ENCODE measurements at places on chromosomes 2 and 18. TPM values are rescaled to one million over a fixed set of nuclear protein-coding genes. Genes with fewer than 3 reads are reported as not detected.

RAB10 gene
- total RNA-seq = 155 TPM

SEH1L gene
- total RNA-seq = 179 TPM

IL1RN gene
- total RNA-seq = 1.2 TPM

CDK15 gene
- not detected for total RNA-seq

CPO gene
- not detected for total RNA-seq

PCARE gene
- total RNA-seq = not detected

ARHGEF33 gene
- total RNA-seq = 0.35 TPM

GRCh38 chr18:11994336-11994702 is 13.0 kb downstream of the IMPA2 start:
- DNase-seq = no peak

- no peak for DNase-seq
Measured at GRCh38 chr2:43508209-43508608, 87.6 kb downstream of the THADA start.

DNA sequence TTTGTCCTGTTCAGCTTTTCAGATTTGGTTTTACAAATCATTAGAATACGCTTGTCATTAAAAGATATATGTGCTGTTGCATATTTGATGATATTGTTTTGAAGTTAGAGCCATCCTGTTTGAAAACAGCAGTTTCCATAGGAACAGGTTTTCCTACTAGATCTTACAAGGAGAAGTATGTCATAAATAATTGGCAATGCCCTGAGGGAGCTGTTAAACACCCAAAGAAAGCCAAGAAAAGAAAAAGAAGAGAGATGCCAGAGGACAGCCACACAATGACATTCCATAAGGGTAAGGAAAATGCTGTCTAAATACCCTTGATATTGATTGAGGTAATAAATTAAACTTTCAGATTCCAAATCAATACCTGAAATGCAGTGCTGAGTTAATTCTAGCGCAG is 392.2 kb upstream of the CRIM1 start:
- no peak for DNase-seq

DNA sequence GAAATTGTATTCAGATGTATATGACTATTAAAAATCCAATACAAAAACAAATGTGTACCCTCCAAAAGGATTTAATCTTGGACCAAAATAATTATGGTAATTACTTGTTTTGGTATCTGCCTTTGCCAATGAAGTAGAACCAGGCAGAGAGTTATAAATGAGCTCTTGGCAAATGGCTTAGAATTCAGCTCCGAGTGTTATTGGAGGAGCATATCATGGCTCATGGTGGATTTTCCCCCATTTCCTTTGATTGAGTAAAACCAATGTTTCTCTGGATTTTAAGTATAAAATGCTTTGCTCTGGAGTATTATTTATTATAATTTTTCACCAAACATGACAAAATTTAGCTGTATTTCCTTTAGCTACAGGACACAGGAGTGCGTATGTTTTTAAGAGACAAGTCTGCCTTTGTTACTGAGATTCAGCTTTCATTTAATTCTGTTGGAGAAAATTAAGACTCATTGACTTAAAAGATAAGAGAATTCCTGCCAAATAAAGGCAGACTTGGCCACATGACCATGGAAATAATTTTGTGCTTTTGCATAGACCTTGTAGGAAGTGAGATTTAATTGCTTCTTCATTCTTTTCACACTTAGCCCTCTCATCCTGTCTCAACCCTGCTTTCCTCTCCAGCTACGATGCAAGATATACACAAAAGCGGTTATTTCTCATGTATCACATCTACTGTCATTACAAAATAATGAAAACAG is 281.0 kb upstream of the SOX11 start:
- DNase-seq = no peak

DNA sequence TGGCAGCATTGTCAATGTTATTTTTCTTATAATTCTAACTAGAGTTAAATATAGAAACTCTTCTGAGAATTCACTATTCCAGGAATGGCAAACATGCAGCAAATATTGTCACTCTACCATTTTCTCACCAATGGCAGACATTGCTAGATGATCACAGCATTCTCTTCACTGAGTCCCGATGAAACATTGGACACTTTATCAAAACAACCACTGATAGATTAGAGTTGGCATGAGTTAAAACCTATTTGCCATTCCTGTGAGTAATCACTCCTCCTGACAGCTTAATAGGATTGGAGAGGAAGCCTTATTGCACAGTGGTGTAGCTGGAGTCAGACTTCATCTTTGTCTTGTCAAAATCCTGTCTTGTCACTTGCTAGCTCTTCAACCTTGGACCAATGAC is 163.9 kb upstream of the THUMPD2 start:
- DNase-seq = no peak

DNA sequence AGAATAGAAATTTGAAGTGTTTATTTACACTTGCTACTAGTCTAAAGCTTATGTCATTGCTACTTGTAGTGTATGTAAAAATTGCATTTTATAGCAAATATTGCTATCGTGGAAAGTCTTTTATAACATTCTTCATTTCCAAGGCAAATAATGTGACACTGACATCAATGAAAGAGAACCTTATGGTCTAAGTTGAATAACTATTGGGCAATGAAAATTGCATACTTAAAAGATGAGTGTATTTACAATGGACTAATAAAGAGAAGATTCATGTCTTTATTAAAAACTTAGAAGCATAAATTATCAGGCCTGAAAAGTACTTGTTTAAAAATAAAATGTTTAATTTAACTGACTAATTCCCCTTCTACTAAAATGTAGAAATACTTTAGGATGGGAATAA is 82.2 kb downstream of the LRP1B start:
- no peak for DNase-seq

DNA sequence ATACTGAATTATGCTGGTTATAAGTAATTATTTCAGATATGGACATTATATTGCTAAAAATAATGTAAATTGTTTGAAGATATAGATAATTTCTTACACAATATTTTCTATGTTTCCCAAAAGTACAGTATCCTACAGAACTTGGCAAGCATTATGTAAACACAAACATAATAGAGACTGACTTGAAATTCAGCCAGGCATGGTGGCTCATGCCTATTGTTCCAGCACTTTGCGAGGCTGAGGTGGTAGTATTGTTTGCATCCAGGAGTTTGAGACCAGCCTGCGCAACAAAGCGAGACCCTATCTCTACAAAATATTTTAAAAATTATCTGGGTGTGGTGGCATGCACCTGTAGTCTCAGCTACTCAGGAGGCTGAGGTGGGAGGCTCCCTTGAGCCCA is 1300.5 kb upstream of the DDX18 start:
- DNase-seq = no peak

DNA sequence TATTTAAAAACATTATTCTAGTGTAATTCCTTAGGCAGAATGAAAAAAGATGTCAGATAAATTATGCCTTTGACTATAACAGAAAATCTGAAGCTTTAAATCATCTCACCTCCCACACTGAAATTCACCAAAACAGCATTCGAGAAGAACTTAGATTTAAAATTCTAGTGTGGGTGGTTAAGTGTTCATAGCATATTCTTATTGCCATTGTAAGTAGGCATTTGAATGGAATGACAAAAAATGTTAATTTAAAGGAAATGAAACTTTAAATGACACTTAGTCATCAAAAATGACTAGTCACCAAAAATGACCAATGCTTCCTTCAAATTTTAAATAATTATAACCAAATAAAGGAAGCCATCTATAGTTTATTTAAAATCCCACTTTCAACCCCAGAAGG is 7.0 kb upstream of the ZNF407 start:
- no peak for DNase-seq

- no peak for DNase-seq
Measured at GRCh38 chr2:10120877-10121574, 1.5 kb upstream of the RRM2 start.

- no peak for DNase-seq
Measured at GRCh38 chr2:128793404-128793803, 474.7 kb upstream of the HS6ST1 start.

- DNase-seq = peak; percentile 37
Measured at GRCh38 chr2:106158871-106159270, 35.2 kb downstream of the UXS1 start.

DNA sequence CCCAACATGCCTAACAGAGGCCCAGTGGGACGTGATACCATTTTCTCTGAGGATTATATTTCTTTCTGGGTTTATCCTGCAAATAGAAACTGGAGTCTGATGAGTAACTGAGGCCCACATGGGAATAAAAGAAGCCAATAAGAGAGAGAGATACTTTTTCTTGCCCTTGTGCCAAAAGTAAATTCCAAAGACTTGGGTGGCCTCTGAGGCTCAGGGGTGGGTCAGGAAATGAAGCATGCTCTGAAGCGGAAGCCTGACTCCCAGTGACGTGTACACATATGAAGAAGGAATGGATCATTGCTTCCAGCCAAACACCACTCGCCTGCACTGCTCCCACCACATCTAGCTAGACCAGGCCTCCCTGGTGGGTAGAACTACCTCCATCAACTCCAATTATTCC is 273.6 kb upstream of the NCKAP5 start:
- no peak for DNase-seq

DNA sequence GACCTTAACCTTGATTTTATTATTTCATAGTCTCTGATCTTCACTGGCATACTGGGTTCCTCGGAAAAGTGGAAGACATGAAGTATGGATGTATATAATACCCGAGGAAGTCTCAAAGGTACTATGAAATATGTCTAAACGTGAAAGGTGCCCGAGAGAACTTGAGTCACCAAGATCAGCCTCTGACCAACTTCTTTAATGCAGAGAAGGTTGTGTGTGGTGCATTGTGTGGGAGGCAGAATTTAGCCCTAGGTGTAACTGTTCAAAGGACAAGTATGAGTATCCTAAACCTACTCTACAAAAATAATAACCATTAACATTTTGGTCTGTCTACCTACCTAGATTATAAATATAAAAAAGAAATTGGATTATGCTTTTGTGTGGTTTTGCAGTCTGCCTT is 36.1 kb downstream of the OSBPL6 start:
- DNase-seq = no peak

DNA sequence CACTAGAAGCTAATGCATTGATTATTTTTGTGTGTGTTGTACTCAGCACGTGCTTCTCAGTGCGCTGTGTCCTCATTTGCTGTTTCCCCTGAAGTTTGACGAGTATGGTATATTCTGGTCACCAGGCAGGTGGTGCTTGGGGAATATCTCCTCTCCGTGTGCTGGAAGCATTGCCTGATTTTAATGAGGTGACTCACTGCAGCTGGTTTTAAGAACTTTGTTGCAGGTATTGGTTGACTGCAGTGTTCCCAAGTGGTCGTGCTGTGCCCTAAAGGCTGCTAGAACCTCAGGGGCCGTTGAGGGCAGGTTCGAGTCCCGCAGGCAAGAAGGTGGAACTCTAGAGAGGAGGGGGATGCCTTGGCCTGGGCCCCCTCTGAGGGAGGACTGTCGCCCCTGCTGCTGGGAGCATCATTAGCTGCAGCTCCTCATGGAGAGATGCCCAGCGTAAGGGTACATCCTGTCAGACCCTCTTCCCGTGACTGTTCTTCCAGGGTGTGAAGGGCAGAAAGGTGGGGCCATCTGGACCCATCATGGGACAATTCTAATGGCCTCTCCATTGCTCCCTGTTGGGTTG is 82.6 kb downstream of the AGAP1 start:
- DNase-seq = no peak

DNA sequence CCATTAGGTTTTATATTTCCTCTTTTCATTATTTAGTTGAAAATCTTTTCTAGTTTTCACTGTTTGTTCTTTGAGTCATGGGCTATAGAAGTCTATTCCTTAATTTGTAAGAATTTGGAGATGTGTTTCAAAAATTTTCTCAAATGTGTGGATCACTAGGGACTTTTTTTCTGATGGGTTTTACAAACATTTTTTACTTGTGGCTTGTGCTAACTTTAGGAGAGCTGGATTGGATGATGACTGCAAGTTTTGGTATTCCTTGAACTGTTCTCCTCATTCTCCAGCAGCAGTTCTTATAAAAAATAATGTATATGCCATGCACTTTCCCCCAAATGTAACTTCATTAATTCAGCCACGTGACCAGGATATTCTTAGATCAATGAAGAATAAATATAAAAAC is 94.7 kb upstream of the CWC22 start:
- no peak for DNase-seq

GRCh38 chr2:27370816-27371620 is 602 bp downstream of the SNX17 start:
- no peak for DNase-seq

DNA sequence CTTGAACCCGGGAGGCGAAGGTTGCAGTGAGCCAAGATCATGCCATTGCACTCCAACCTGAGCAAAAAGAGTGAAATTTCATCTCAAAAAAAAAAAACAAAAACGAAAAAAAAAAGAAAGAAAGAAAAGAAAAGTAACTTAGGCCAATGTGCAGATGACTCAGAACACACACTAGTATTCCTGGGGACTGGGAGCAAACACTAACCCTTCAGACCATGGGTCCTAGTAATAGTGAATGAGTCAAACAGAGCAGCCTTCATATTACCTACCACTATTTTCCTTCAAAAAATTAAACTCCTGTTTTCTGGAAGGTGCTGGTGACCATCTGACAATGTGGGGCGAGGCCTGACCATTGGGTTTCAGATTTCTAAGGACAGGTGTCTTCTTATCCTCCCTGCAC is 253.4 kb downstream of the PIEZO2 start:
- DNase-seq = no peak

DNA sequence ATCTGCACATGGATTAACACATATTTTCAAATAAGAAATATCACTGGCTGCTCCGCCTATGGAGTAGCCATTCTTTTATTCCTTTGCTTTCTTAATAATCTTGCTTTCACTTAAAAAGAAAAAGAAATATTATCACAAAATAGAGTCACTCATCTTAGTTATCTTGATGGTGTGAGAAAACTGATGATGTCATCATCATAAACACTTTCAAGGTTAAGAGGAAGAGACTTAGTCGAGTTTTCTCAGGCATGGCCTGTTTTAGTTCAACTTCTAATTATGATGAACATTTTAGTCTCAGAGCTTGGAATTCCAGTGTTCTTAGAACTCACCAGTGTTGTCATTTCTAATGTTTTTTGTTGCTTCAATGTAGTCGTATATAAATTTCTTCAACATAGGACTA is 506.1 kb downstream of the PTPRM start:
- no peak for DNase-seq

DNA sequence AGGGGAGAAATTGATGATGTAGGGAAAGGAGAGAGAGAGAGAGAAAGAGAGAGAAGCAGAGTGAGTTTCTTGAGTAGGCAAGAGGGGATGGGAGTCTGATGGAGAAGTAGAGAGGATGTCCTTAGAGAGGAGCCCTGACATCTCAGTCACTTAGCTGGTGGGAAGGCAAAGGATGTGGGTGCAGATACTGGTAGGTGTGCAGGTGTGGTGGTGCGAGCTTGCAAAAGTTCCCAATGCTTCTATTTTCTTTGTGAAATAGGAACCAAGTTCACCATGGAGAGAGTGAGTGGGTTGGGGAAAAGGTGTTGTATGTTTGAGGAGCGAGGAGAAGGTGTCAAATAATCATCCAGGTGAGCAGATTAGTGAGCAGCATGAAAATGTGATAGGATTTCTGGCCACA is 26.5 kb upstream of the POLE4 start:
- no peak for DNase-seq

Data from activated T-cell treated with anti-CD3 and anti-CD28 coated beads, Interleukin-2, amount 50 U/mL, for 4 hours (primary cell).